ENCODE measurements at places on chromosomes 4 and X. TPM values are rescaled to one million over a fixed set of nuclear protein-coding genes. Genes with fewer than 3 reads are reported as not detected.

GRCh38 chrX:13469963-13470684 is 99.3 kb upstream of the EGFL6 start:
- DNase-seq: peak; percentile 23

- DNase-seq: no peak
Measured at GRCh38 chr4:41077628-41078027, 136.7 kb downstream of the APBB2 start.

- no peak for DNase-seq
Measured at GRCh38 chrX:74449322-74449936, 28.1 kb downstream of the SLC16A2 start.

- no peak for DNase-seq
Measured at GRCh38 chr4:109368661-109369060, 65.0 kb upstream of the SEC24B start.

Gene MRFAP1L1
- 40.1 TPM for total RNA-seq

Gene PITX2
- under 0.01 TPM for total RNA-seq

Gene NPNT
- under 0.01 TPM for total RNA-seq

Gene ANXA3
- total RNA-seq: 23.8 TPM

Data from lung microvascular endothelial cell (primary cell).